ENCODE measurements at places on chromosomes 6 and 20.
A peak's percentile ranks its signal among the peaks of the same experiment; 100 is the strongest.

- DNase-seq, result no peak
These were observed 53.8 kb upstream of the SLC22A23 start for GRCh38 chr6:3510617-3511016.

DNA sequence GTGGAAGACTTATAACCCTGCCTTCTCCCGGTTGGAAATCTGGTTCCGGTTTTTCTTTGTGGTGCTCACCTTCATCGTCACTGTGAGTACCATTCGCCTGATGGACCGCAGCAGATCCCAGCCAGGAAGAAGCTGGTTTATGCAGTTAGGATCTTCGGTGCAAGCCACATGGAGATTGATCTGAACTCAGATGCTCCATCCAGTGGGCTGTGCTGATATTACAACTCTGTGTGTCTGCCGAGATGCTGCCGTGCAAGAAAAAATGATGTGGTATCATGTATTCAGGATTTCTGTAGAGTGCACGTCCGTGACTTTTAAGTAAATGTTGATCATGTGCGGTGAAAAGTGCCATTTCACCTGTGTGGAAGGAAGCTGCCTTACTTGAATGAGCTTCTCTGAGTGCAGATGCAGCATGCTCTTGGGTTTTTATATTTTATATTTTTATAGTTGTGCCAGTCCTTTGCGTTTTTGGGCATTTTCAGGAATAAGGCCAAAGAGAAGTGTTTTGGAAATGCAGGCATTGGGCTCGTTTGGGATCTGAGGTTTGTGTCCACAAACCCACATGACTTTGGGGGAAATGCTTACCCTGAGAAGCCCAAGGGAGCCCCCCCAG lies 39.2 kb downstream of the DYNLT1 start:
- peak; percentile 58 for DNase-seq

DNA sequence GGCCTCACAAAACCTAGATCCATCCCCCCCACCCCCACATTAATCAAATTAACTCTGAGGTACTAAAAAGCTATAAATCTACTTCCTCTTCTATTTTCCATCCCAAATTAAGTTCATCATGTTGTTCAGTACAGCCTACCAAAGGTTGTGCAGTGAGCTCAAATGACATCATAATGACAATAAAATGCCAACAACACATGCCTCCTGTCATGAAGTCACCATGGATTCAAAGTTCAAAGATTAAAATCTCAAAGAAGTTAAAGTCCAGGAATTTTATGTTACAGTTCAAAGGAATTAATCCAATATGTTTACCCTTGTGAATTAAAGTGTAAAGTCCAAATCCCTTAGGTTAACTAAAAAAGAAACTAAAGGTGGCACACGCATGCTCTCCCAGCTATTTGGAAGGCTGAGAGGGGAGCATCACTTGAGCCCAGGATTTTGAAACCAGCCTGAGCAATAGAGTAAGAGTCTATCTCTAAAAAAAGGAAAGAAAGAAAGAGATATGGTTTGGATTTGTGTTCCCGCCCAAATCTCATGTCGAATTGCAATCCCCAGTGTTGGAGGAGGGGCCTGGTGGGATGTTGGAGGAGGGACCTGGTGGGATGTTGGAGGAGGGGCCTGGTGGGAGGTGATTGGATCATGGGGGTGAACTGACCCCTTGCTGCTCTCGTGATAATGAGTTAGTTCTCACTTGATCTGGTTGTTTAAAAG lies 25.7 kb upstream of the SIRT5 start:
- DNase-seq, result no peak

DNA sequence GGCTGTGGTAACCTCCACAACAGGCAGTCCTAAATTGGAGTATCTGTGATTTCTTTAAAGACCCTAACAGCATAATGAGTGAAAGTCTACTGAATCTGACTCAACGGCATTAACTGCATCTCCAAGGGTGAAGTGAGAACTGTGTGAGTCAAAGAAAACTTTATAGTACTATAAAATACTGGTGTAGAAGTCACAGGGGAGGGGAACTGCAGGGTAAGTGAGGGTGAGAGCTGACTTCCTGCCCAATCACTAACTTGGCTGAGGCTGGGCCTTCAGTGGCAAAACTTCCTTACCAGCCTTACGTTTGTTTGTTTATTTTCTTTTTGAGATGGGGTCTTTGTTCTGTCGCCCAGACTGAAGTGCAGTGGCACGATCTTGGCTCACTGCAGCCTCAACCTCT lies 109.8 kb downstream of the PTPRK start:
- DNase-seq, result no peak
